ENCODE measurements at places on chromosomes 2 and 18.
A peak's percentile ranks its signal among the peaks of the same experiment; 100 is the strongest.

DNA sequence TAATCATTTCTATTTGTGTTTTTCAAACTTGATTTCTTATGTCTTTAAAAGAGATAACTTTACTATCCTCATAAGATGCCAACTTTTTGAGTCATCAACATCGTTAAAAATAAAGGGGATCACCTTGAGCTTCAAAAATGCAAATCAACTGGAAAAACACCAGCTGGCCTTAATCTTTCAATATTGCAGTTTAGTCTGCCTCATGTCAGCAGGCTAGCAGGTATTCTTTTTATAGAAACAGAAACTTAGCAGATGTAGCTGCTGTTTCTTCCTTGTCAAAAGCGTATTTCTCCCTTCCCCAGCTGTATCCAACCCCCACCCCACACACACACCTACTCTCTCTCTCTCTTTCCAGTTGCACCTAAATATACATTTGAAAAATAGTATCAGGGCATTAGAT lies 154.1 kb upstream of the ZNF804A start:
- DNase-seq, result peak; percentile 83

DNA sequence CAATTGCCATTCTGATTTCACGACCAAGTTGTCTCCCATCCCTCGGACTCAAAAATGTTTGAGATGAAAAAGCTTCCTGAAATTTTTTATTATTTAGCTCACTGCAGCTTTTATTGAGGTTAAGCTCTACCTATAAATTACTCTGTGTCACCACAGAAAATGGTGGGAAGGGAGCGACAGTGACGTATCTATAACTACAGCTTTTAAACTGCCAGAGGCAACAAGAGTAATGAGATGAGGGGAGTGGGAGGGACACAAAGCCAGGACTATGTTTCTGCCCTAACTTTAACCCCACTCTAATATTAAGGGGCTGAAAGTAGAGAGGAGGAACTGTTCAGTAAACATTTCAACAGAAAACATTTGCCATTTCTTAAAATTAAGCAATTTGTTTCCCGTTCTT lies 37.4 kb downstream of the SMAD2 start:
- no peak for DNase-seq

DNA sequence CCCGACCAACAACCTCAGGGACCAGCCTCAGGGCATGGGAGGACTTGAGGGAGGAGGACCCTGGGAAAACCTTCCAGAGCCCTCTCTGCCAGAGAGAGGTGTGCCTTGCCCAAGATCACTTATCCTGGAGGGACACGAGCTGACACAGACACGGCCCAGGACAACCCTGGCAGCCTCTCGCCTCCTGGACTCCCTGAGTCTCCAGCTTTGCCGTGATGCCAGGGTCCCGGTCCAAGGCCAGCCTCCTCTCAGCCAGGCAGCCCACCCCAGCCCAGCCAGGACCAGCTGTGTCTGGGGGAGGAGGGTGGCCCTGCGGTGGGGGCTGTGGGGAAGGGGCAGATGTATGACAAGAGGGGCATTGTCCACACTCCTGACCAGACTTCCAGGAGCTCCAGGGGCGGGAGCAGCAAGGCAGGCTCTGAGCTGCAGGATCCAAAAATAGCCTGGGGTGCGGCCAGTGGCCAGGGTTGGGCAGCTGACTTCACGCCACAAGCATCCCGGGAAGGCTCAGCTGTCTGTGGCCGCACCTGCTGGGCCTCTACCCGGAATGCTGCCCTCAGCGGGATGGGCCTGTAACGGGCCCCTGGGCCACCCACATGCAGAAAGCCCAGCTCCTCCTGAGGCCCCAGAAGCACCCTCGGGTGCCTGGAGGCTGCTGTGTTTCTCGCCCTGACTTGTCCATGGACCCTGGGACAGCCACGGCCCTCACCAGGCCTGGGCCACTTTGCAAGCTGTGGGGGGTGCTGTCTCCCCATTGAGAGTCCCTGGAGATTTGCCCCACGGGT lies 65.5 kb upstream of the GPC1 start:
- DNase-seq, result no peak

DNA sequence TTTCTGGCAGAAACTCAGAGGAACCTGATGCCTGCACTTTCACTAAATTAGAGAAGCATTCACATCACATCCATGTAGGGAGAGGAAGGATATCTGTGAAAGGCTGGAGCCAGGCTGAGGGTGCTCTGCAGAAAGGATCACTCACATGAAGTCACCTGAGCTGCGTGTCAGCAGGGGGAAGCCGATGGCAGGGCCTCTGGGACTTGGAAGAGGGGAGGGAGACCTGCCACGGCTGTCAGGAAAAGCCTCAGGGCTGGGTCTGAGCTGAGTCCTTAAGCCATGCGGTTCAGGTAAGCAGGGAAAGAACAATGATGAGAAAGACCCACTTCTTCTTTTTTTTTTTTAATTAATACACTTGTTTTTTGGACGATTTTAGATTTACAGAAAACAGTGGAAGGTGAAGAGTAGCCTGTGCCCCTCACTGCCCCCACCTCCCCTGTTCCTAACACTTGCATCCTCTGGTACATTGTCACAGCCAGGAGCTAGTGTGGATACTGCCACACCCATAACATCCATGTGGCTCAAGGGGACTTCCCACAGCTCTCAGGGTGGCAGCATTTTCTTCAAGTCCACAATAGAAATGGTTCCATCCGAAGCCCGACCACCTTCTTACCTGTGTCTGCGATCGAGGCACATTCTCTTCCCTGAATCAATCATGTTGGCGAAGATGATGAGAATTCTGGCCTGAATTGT lies 156.5 kb upstream of the TPO start:
- DNase-seq, result no peak

GRCh38 chr18:44410740-44411139 lies 269.9 kb upstream of the SETBP1 start:
- no peak for DNase-seq

- no peak for DNase-seq
Measured at GRCh38 chr2:11669454-11670291, at the start of gene NTSR2. NTSR2 (minus strand) TSS chr2:11670195; CDS start chr2:11670129, 66 bp downstream.
